ENCODE measurements at places on chromosomes 1 and 21.
A peak's percentile ranks its signal among the peaks of the same experiment; 100 is the strongest.

- DNase-seq: peak; percentile 65
These were observed 38.6 kb downstream of the NSL1 start for GRCh38 chr1:212752934-212753497.

DNA sequence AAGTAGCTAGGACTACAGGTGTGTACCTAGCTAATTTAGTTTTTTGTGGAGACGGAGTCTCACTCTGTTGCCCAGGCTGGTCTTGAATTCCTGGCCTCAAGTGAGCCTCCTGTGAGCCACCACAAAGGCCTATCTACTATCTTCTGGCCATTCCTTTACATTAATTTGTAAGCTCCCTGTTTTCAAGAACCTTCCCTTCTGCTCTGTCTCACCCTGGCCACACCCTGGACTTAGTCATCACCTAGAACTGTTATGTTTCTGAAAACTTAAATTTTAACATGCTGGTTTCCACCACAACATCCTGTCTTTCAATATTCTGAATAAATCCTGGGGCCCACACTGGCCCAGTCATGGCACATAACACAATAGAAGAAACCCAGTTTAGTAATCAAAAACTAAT lies 4.9 kb upstream of the B4GALT3 start:
- DNase-seq: peak; percentile 88

- DNase-seq: no peak
These were observed 718.8 kb upstream of the TMPRSS15 start for GRCh38 chr21:19122356-19122755.

DNA sequence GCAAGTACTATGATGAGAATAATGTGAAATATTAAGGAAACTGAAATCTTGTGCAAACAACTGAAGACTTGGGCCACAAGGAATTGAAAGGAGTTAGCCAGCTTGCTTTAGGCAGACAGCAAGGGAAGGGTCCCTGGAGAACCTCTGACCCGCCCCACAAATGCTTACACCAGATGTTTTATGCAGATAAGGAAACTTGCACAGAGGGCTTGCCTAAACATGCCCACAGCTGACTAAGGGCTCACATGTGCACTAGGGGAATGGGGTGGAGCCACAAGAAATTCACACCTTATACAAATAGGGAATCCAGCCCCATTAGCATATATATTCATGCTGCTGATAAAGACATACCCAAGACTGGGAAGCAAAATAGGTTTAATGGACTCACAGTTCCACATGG lies 86.1 kb upstream of the CYYR1 start:
- DNase-seq: no peak

DNA sequence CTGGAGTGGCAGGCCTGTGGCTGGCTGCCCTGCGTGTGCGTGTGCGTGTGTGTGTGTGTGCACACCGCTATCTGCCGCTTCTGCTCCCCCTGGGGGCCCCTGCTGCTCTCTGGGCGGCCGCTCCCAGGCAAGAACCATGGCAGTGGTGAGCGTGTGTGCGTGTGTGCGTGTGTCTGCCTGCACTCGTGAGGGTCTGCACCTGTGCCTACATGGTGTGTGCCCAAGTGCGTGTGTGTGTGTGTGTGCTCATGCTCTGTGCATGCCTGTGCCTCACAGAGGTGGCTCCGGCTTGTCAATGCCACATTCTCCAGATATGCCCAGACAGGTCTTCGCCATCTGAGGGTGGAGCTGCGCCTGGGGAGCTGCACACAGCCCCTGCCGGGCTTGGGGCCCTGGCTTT lies 18.7 kb upstream of the PEX10 start:
- no peak for DNase-seq

GRCh38 chr1:219467524-219467923 lies 145.4 kb downstream of the ZC3H11B start:
- no peak for DNase-seq

GRCh38 chr21:45886610-45887026 lies 95.0 kb upstream of the COL6A1 start:
- DNase-seq: peak; percentile 67

DNA sequence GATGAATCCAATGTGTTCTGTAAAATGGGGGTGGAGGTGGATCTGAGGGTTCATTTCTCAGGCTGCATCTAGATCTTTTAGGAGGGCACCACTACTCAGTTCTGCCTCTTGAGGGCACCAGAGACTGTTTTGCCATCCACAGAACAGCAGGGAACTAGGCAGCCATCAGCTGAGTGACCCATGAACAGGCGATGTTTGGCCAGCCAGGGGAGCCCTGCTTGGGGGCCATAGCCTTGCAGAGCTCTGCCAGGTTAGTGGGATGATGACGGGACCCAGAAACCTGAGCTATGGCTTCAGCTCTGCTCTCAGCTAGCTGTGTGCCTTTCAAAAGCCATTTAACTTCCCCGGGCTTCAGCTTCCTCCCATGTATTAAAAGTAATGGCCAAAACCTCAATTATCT lies 13.4 kb upstream of the NOS1AP start:
- peak; percentile 81 for DNase-seq

DNA sequence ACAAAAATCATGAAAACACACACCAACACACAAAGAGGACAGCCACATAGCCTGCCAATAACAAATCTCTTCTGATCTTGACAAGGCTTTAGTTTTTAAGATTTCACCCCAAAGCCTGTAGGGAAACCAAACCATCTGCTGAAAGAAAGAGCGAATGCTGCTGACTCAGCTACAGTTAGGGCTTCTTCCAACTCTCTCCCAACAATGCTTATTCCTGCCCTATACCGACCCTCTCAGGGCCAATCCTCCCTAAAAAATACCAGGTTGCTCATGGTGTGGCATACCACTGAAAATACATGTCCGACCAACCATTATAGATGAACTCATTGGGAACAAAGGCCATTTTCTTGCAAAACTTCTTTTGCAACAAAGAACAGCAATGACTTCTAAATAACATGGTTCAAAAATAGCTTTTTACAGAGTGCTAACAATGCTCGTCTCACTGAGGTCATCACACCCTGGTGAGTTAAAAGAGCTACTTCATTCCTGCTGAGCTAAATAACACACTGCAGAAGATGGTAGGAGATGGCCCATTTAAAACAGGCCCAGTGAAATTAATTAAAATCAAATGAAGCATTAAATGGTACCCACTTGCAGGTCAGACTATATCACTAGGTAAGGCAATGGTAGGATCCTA lies 86.1 kb downstream of the KIAA0319L start:
- DNase-seq: no peak

DNA sequence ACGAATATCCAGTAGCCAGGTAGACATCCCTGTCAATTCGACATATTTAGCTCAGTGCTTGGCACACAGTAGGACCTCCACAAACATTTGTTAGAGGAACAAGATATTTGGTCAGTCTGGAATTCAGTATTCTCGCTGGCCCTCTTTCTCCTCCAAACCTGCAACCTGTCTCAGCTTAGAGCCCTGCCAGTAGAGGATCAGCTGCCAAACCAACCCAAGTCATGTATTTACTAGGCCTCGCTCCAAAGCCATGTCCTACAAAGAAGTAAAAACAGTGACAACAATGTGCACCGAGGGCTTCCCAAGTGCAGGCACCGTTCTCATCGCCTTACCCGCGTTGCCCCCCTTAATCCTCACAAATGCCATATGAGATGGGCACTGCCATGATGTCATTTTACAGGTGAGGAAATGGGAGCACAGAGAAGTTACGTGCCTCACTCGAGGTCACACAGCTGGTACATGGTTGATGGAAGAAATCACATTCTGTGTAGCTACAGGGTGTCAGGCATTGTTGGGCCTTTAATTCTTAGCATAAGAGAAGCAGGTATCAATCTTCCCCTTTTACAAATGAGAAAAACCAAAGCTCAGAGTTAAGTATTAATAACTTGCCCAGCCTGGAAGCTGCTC lies 26.0 kb upstream of the CDCA8 start:
- DNase-seq: no peak

DNA sequence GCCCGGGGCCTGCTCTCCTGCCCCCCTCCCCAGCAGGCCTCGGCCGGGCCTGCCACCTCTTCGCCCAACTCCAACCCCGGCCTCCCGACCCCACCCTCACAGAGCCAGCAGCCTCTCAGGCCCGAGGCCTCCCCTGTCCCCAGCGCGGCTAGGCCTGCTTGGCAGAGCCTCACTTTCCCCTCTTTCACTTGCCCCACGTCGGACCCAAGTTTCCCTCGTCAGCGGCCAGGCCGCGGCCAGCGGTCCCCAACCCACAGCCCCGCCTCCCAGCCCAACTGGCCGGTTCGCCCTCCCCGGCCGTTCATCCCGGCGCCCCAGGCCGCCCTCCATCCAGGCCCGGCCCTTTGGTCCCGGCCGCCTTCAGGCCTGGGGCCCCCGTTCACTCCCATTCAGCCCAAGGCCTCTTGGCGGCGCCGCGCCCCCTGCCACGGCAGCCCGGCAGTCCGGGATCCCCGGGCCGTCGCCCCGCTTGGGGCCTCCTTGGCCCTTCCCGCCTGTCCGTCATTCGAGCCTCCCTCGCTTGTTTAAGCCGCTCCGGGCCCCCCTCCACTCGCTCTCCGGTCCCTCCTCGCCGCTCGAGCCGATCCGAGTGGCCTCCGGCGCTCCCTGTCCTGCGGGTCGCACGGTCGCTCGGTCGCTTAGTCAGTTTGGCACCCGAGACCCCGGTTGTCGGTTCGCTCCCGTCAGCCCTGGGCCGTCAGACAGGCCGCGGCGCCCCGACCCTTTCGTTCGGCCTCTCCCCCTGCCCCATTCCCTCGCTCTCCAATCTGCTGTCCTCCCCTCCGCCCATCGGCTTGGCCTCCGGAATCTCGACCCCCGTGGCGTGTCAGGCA lies 1.4 kb downstream of the LRRC41 start:
- peak; percentile 88 for DNase-seq

GRCh38 chr1:66938613-66939012 lies 13.8 kb downstream of the MIER1 start:
- DNase-seq: no peak

DNA sequence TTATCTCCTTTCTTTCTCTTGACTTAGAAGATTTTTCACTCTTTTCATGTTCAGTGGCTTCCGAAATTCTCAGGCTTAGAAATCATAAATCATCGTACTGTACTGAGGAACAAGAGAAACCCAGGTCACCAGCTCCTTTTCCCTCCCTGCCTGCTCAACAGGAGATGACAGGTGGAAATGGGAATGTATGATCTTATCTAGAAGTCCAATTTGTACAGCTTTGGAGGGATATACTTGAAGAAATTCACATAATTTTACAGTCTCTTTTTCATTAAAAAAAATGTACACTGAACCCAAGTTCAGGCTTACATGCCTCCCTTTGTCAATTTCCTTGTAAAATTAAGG lies 11.7 kb downstream of the EVA1C start:
- DNase-seq: no peak

GRCh38 chr1:95138223-95138622 lies 21.1 kb downstream of the TLCD4 start:
- no peak for DNase-seq

DNA sequence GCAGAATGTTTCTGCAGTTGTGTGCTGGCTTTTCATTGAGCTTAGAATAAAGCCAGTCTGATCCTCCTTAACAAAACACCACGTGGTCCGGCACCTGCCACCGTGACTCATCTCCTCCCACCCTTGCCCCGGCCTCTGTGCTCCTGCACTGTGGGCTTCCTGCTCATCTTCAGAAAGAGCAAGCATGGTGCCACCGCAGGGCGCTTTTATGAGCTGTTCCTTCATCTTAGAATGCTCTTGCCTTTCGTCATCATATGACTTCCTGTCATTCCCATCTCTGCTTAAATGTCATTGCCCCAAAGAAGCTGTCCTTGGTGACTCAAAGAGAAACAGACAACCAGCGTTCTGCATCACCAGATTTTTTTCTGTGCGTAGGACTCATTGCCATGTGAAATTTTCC lies 117.8 kb downstream of the HHAT start:
- DNase-seq: peak; percentile 90

DNA sequence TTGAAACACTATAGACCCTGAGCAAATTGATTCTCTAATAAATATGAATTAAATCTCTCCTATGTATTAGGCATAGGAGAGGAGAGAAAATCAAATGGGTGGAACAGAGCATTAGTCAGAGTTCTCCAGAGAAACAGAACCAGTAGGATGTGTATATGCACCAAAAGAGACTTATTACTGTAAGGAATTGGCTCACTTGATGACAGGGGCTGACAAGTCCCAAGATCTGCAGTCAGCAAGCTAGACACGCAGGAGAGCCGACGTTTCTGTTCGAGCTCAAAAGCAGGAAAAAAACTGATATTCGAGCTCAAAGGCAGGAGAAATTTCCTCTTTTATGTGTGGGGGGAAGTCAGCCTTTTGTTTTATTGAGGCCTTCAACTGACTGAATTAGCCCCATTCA lies 259.2 kb upstream of the KAZN start:
- no peak for DNase-seq

DNA sequence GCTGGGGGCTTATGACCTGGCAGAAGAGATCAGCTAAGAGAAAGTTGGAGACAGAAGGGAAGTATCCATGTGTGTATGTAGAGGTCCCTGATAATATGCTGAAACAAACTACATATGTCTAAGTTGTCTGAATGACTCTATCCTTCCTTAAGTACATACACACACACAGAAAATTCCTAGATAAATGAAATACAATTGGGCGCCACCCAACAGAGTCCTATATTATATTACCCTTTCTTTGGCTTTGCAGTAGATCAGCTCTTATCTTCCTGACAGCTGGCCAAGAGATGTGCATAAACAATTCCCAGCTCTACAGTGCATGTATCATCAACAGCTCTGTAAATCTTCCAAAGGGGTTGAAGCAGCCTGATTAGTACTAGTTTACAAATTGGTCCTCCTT lies 40.1 kb downstream of the SORT1 start:
- no peak for DNase-seq

- peak; percentile 71 for DNase-seq
These were observed at the start of gene PTGFRN for GRCh38 chr1:116909512-116910378. Gene PTGFRN, plus strand, starts transcription at chr1:116909916. Its CDS starts 288 bp downstream, at chr1:116910204.

DNA sequence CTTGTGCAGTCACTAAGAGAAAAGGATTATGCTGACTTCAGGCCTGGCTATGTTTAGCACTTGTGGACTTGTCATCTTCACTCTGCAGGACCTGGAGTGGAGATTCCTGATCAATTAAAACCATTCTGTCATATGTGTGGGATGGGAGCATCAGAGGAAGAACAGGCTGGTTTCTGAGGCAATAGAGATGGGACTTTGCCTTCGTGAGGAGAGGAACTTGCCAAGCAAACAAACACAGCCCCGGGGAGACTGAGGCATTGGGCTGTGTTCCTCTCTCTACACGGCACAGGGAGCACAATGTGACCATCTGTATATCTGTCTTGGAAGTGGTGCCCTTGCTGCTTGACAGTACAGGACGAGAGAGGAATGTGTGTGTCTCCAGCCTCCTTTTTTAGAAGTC lies 23.1 kb downstream of the VASH2 start:
- no peak for DNase-seq

DNA sequence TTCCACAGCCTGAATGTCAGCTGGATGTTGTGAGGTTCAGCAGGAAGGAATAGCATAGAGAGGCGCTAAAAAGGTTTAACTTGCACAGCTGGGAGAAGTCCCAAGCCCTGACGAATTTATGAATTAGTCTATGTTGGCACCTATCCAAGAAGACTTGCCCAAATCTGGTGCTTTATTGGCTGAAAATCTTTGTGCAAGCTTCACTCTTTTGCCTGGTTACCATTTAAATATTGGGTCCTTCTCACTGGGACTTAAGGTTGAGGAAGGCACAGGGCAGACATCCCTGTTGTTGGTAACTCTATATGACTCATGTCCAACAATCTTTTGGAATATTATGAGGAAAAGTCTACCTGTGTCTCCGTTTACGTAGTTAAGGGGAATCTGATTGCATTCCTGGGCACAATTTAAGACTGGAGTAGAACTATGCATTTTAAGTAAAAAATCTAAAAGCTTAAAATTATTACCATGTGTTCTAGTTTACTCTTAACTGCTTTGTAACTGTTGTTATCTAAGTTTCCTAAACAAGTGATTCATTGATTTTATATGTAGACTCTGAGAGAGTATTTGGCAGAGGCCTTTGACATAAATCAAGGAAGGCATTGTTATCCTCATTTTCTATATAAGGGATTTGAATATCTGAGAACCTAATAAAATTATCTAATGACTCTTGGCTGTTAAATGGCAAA lies 181.7 kb upstream of the DPYD start:
- DNase-seq: no peak
